ENCODE measurements at places on chromosomes 4 and X.
A peak's percentile ranks its signal among the peaks of the same experiment; 100 is the strongest.

- DNase-seq = peak; percentile 85
These were observed 159.6 kb upstream of the ANK2 start for GRCh38 chr4:112889619-112890527.

- DNase-seq = no peak
These were observed 332.9 kb downstream of the PPP3CA start for GRCh38 chr4:101014417-101014816.

DNA sequence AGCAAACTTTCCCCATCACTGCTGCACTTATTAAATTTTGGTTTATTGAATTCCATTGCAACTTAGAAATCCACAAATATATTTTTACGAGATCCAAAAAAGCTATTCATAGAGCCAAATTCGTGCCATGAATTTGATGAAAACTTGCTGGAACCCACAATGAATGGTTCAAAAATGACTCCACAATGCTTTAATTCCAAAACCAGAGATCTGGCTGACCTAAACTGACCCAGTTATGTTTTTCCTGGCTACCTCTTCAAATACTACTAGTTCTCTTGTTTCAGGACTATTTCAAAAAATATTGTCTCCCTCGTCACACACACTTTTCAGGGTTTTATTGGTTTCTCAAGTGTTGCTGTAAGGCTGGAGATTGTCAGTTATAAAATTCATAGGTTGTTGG is 474.8 kb downstream of the PDGFC start:
- peak; percentile 76 for DNase-seq

DNA sequence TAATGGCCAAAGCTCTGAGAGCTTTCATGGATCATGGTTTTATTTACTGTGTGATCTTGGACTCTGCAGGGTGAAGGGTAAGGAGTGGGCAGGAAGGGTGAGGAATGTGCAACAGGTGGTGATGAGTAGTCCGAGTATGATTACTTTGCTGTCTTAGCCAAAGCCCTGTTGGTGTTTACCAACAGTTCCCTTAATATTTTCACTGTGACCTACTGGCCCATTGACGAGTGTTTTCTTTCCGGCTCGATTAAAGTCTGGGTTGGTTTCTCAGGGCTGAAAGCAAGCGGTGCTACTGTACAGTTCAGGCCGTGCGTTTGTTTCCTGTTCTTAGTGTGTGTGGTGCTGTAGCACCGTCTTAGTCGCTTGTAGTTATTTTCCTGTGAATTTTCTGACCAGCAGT is 2.6 kb downstream of the ARHGAP24 start:
- no peak for DNase-seq

GRCh38 chrX:46376246-46376885 is 168.9 kb downstream of the ZNF674 start:
- peak; percentile 65 for DNase-seq

- DNase-seq = no peak
These were observed 1.4 kb upstream of the CXCL1 start for GRCh38 chr4:73867783-73868182.

- no peak for DNase-seq
These were observed 272.2 kb upstream of the RASGEF1B start for GRCh38 chr4:81743731-81744435.
